Amniotic epithelial cell (primary cell): ENCODE measurements at places on chromosomes 4 and X.
A peak's percentile ranks its signal among the peaks of the same experiment; 100 is the strongest.

DNA sequence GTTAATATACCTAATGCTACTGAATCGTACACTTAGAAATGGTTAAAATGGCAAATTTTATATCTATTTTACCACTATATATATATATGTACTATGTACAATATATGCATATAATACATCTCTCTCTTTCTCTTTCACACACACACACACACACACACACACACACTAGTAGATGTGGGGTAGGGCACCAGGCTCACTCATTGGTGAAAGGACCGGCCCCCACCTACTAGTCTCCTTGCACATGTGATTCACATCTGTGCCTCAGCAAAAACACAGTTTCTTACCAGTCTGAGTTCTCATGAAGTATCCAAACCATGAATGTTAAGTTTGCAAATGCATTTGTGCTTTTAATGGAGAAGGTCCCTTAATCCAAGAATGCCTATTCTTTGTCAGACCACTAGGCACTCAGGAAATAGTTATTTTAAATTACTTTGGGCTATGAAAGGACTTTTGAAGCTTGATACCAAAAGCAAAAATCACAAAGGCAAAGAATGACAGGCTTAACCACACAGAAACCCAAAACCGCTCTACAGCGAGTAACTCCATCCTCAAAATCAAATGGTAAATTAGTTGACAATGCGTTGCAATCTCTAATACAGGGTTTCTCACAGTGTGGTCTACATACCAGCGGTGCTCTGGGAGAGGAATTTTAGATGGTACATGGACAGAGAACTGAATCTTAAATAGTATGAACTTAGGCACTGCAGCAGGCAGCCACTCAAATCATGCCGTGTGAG, 5.8 kb downstream of the TSC22D3 start:
- no peak for DNase-seq

DNA sequence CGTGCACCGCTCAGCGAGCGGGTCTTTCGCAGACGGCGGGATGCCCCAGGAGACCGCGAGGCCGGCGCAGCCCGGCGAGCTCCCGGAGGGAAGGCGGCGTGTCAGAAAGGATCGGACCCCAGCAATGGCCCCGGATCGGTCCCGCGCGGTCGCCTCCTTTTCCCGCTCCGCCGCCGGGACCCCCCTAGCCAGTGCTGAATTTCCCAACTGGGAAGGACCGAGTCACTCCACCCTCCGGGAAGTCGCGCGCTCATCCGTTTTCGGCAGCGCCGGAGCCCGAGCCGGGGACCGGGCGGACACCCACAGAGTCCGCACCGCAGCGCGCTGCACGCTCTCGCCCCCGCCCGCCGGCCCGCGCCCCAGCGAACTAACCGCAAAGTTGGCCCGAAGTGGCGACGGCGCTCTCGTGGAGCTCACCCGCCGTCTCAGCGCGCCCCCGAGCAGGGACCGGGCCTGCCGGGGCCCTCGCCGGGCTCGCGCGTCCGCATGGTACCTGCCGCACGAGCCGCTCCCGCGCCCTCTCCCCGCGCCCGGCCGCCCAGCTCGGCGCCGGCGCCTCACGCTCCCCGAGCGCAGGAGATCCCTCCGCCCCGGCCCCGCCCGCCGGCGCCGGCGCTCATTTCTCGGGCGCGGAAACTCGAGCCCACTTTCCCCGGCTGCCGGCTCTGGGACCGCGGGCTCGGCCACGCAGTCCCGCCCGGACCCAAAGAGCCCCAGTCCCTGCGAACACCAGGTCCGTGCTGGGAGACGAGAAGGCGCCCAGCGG, at the start of gene FAT1:
FAT1 (minus strand) TSS at position 565 of the 766 bp plus-strand sequence. CDS start 14,029 bp downstream, outside the sequence.
- DNase-seq: peak; percentile 77

DNA sequence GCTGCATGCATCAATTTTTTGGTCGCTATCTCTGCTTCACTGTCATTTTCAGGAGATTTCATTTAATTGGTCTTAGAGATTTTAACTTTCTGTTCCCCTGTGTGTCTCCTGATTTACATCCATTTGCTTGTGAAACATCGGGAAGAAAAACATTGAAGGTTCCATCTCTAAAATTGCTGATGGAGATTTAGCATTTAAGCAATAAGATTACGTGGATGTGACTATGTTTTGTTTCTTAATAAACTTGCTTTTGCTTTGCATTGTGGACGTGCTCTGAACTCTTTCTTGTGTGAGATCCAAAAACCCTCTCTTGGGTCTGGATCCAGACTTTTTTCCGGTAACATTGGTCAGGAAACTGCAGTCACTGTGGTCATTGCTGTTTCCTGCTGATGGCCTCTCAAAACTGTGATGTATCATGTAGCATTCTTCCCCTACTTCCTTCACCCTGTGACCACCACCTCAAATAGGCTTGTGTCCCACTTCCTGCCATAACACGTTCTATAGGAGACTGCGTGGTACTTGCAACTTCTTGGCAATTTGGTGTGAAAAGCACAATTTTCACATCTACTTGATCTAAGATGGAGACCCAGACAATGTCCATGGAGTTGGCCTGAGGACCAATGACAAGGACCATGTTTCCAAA, 4.9 kb downstream of the CXCL2 start:
- no peak for DNase-seq

DNA sequence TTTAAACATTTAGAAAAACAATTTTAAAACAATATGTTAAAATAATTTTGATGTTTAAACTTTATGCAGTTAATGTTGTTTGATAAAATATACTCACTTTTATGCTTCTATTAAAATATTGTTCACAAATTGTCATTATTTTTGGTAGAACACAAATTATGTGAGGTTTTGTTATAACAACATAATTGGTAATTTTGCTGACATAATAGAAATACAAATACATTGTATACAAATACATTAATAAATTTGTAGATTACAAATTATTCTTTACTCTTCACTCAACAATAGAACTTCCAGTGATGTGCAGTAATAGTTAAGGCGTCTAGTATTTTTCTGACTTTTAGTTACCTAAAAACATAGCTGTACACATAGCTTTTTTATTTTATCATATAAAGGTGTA, 1472.4 kb upstream of the ADGRL3 start:
- DNase-seq: no peak

DNA sequence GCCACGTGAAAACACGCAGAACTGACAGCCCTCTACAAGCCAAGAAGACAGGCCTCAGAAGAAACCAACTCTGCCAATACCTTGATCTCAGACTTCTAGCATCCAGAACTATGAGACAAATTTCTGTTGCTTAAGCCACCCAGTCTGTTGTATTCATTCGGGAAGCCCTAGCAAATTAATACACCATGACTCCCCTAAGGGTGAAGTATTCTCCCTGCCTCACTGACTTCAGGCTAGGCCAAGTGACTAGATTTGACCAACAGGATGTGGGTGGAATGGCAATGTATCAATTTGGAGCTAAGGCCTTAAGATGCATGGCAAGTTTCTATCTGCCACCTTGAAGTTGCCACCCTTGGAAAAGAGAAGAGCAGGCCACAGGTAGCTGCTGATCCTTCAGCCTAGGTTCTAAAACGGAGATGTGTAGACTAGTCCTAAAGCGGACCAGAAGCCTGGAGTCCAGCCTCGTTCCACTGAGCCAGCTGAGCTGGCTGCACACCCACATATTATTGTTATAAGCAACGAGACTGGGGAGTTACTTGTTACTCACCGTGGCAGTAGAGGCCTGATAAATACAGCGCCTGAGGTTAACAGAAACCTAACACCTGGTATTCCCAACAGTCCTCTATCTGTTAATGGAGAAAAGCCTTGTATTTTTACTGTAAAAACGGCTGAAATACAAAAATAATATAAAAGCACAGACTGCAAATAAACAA, 16.4 kb downstream of the SCARB2 start:
- peak; percentile 31 for DNase-seq

DNA sequence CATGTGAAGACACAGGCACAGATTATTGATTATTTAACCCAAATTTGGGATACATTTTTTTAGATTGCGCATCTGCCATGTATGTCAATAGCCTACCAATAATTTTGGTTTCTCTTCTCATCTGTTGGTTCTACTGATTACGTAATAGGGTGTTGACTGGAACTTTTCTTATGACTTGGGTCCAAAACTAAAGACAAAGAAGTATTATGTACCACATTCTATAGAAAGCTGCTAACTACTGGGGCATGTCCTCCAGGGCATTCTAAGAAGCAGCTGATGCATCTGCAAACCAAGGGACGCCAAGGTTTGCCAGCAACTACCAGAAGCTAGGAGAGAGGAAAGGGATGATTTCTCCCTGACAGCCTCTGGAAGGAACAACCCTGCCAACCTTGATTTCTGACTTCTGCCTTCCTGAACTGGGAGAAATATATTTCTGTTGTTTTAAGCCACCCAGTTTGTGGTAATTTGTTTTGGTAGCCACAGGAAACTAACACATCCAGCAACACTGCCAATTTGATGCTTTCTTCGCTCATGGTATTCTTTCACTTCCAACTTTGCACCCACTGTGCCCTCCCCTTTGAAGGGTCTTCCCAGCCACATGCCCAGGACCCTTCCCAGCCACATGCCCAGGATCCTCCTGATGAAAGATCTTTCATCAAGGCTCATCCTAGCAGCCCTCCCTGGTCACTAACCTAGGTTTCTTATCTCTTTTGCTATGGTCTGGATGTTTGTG, 15.9 kb upstream of the TLR1 start:
- no peak for DNase-seq

GRCh38 chr4:29762151-29762550, 958.0 kb upstream of the PCDH7 start:
- DNase-seq: no peak

GRCh38 chr4:186832906-186833305, 109.2 kb upstream of the FAT1 start:
- DNase-seq: peak; percentile 95

GRCh38 chrX:124348885-124349453, 2.6 kb downstream of the SH2D1A start:
- no peak for DNase-seq

DNA sequence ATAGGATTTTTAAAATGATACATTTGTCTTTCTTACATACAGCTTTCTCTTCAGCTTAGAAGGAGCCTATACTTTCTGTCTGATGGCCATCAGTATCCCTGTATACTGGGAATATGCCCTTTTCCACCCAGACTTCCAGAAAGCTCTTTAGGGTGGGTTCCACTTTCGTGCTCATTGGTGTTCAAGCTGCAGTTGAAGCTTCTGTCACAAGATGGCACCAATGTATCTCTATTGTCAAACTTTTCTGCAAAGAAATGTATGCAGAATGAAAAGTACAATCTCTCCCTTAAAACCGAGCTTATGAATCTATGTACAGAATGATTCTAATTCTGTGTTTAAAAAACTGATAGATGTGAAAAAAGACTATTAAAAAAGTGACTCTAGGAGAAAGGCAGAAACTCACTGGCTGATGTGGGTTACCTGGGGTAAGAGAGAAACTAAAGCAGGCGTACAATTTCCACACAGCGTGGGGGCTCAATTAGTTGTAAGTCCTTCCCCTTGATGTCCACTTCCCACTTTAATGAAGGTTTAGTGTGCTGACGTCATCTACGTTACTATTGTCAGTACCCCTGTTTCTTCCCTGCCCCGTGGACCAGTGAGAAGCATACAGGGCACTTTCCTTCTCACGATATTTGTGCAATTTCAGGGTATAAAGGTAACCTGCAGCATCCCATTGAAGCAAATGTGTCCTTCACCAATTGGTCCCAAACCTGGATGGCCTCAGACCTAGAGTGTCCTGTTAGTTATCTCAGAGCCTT, 57.3 kb upstream of the TCEAL2 start:
- peak; percentile 9 for DNase-seq

DNA sequence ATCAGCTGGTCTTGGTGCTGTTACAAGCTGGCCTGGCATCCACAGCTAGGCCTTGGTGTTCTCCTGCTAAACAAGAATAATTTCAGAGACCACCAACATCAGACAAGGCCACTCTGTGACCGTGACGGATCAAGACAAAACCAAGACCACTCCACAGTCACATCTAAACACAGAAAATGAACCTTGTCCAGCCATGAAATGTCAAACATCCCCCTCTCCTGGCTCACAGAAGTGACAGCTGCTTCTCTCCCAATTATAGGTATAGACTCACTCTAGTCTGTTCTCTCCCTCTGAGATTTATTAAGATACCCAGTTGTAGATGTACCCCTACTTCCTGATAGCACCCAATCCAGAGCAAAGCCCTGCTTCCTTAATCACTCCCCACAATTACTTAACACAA, 40.4 kb downstream of the EFHC2 start:
- DNase-seq: no peak

DNA sequence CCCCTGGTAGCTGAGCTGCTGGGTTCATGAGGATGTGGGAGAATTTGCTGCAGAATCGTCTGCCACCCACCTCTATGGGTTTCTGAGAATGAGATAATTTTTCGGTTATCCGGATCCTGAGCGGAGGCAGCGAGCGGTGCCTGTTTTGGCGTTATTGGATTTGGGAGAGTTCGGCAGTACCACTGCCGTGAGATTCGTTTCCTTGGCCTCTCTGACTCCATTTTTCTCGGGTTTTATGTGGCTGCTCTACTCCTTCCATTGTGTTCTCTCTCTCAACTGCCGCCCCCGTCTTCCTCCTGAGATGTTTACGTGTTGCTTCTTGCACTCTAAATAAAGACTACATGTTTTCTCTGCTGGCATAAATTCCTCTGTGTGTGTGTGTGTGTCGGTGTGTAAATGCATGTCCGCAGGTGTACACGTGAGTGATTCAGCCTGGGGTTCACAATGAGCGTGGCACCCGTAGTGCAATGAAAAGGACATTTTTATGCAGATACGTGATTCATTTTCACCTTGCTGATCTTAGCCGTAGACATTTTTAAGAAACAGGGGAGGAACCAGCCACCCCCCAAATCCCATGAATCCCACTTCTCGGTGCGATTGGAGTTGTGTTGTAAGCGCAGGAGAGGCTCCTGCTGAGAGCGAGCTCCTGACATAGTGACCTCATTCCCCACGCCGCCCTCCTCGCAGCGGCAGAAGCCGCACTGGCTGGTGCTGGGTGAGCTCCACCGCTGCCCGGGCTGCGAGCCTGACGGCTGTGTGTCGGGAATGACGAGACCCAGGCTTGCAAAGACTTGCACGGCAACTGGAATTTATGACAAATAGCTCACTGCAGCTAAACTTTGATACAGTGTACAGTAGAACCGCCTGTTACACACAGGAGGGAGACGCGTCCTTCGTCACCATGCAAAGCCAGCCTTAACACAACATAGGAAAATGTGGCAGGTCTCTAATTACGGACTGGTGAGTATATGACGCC, 82.2 kb downstream of the STOX2 start:
- DNase-seq: peak; percentile 92

DNA sequence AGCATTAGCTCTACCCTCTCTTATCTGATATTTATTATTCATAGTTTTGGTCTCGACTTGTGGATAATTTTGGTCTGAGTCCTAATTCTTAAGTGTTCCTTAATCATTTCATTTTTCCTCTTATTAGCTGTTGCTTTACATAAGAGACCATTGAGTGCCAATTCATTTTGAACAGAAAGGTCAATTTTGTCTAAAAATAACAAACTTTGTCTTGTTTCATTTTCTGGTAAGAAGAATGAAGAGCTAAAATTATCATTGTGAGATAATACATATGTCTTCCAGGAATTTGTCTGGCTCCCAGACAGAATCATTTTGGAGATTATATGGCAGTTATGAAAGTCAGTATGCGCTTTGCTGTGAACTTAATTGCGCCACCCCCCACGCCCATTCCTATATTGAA, 1471.8 kb downstream of the PCDH7 start:
- peak; percentile 4 for DNase-seq

- no peak for DNase-seq
Measured at GRCh38 chrX:134640914-134641313, 17.4 kb downstream of the PLAC1 start.

- peak; percentile 94 for DNase-seq
Measured at GRCh38 chr4:83552924-83553323, 17.0 kb downstream of the GPAT3 start.

- no peak for DNase-seq
Measured at GRCh38 chr4:62881901-62882300, 1527.3 kb downstream of the TECRL start.
